ENCODE measurements at places on chromosomes 6 and 20.

- no peak for DNase-seq
Measured at GRCh38 chr6:130834482-130835251, 7.5 kb downstream of the SMLR1 start.

DNA sequence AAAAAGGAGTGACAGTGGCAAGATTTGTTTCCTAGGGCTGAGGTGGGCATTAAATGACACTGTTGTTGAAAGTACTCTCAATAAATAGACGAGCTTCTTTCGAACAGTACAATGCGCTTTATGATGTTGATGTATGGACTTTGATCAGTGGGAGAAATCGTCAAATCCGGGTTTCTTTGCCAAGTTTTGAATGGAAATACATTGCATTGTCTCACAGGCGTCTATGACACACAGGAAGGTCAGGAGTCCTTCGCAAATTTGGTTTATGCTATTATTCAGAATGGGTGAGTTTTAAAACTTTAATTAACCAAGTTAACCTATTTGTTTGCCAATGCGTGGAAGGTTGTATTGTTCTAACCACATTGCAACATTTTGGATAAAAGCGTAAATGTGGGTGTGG, 547.3 kb upstream of the SLC35B3 start:
- DNase-seq: no peak

GRCh38 chr6:16396497-16397319, 158.3 kb downstream of the GMPR start:
- DNase-seq: no peak

DNA sequence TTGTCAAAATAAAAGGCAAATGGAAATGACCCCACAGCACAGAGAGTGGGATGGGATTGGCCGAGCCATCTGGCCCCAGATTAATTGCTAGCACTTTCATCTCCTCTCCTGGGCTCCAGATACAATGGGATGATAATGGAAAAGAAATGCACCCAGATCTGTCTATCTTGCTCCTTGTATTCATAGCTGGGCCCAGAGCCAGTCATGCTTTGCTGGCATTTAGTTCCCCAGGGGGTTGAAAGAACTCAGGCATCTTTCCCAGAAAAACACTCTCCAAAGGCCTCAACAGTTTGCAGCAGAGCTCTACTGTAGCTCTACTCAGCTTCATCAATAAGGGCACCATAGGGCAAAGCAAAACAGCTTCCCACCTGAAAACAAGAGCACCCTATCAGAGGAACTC, 116.0 kb upstream of the FOXA2 start:
- DNase-seq: peak; percentile 18

- no peak for DNase-seq
Measured at GRCh38 chr6:39197521-39197920, 31.8 kb downstream of the KCNK5 start.

- no peak for DNase-seq
Measured at GRCh38 chr6:97969065-97969464, 686.0 kb upstream of the MMS22L start.

GRCh38 chr6:126461045-126461444, 121.1 kb downstream of the CENPW start:
- no peak for DNase-seq

- DNase-seq: peak; percentile 32
Measured at GRCh38 chr6:107658920-107659865, 164.9 kb downstream of the SCML4 start.

DNA sequence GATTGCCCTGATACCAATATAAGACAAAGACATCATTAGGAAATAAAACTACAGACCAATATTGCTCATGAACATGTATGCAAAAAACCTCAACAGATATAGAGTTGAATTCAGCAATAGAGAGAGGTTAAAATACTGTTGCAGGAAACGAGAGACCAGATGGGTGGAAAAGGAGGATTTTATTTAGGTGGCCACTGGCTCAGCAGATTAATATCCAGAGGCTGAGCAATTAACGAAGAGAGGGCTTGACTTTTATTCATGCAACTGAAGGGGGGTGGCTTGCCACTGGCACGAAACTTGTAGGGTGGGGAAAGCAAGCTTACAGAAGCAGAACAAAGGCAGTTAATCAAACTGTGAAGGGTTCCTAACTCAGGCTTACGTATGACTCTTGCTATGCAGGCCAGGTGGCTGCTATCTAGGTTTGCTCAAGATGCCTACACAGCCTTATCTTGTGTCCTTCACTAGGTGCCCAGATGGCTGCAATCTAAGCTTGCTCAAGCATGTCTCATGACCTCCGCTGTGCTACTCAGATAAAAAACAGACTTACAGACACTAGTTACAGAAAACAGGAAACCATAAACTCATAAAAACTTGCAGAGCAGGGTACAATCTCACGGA, 126.4 kb downstream of the MMUT start:
- DNase-seq: no peak

GRCh38 chr6:99346595-99346994, 2.9 kb downstream of the FAXC start:
- DNase-seq: no peak

DNA sequence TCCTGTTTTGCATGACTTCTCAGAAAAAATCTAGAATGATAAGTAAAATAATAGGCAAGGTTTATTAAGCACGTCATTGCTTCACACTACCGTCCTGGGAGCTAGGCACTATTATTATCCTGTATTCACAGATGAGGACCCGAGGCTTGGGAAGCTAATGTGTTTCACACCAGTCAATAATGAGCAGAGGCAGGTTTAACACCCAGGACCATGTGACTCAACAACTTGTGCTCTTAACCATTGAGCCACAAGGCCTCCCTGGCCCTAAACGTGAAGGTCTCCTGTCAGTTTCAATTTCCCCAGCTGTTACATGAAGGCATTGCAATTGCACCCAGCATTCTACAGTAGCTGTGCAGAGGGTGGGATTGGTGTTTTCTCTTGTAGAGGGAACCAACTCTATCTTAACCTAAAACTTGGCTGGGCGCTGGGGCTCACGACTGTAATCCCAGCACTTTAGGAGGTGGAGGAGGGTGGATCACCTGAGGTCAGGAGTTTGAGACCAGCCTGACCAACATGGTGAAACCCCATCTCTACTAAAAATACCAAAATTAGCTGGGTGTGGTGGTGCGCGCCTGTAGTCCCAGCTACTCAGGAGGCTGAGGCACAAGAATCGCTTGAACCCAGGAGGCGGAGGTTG, 191.2 kb downstream of the BCAS1 start:
- DNase-seq: no peak

DNA sequence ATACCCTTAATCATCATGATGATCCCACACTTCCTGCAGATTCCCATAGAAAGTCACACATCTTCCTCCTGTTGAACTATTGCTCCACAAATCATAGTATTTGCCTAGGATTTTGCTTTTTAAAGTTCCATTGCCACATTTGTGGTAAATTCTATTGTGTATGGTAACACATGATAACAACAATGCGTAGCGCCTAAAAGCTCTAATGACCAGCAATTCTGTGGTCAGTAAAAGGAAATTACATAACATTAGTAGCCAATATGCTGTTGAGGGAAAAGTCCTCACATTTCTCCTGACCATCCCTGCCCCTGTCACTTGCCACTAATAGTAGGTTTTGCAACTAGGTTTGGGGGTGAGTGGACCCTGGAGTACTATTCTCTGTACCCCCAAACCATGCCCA, 31.8 kb upstream of the PDE7B start:
- DNase-seq: no peak

- DNase-seq: no peak
Measured at GRCh38 chr6:73123632-73124329, 101.5 kb downstream of the KHDC1L start.

DNA sequence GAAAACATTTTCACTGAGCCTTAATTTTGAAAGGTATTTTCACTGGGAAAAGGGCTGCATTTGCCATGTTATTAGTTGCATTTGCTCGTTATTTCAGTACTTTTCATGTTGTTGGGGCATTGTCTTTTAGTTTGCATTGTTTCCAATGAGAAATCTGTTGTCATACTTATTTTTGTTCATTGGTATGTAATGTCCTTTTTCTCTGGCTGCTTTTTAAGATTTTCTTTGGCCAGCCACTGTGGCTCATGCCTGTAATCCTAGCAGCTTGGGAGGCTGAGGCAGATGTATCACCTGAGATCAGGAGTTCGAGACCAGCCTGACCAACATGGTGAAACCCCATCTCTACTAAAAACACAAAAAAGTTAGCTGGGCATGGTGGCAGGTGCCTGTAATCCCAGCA, 379.9 kb downstream of the SAMD5 start:
- DNase-seq: no peak

GRCh38 chr6:46990031-46990644, 52.0 kb downstream of the ADGRF1 start:
- DNase-seq: no peak

DNA sequence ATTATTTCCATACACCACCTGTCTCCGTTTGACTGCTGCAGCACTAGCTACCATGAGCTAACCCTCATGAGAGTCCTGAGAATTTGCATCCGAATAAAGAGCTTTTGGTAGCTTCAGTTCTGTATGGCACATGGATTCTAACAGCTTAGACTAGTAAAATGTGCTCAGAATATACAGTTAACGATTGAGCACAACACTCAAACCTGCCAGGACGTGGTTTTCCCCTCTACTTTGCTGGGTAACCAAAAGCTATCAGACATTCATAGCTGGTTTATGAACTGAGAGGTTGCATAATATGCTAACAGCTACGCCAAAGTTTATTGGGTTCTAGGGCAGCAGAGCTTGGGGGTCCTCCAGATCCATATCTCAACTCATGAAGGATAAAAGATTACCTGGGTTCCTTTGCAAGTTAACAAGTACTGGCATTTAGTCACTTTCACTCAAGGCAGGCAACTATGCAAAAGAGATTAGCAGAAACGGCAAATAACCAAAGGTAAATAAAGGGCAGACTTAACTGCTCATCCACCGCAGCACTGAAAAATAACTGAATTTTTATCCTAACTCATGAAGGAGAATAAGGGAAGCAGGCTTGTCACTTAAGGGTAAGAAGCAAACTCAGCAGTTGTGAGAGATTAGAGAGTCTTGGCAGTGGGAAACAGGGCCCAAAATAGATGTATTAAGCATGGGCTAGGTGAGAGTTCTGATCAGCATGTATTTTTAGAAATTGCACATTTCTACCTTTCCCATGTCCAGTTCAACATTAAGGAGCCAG, 29.4 kb downstream of the NUDT3 start:
- no peak for DNase-seq

DNA sequence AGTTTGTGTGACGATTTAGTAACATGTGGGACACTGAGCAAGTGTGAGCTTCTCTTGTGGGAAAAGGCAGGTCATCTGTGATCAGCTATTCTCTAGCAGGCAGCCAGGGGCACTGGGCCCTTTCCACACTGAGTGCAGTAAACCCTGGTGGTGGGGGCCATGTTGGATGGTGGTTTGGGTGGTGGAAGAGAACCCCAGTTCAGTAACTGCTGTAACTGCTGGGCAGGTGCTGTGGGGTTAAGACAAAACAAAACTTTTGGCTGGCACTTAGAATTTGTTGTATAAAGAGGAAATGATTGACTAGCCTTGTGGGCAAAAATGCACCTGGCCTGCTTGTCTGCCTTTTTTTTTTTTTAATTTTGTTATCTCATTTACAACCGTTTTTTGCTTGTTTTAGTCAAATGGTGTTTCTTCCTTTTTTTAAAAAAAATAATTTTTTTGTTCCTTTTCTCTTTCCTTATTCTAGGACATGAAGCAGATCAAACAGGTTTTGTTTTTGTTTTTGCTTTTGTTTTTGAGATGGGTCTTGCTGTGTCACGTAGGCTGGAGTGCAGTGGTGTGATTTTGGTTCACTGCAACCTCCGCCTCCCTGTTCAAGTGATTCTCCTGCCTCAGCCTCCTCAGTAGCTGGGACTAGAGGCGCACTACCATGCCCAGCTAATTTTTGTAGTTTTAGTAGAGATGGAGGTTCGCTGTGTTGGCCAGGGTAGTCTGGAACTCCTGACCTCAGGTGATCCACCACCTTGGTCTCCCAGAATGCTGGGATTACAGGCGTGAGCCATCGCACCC, 59.8 kb downstream of the IGF2R start:
- no peak for DNase-seq

Measured in NCI-H1092 (cell line).